RWPE1 (cell line): ENCODE measurements at places on chromosomes 5 and 9.

DNA sequence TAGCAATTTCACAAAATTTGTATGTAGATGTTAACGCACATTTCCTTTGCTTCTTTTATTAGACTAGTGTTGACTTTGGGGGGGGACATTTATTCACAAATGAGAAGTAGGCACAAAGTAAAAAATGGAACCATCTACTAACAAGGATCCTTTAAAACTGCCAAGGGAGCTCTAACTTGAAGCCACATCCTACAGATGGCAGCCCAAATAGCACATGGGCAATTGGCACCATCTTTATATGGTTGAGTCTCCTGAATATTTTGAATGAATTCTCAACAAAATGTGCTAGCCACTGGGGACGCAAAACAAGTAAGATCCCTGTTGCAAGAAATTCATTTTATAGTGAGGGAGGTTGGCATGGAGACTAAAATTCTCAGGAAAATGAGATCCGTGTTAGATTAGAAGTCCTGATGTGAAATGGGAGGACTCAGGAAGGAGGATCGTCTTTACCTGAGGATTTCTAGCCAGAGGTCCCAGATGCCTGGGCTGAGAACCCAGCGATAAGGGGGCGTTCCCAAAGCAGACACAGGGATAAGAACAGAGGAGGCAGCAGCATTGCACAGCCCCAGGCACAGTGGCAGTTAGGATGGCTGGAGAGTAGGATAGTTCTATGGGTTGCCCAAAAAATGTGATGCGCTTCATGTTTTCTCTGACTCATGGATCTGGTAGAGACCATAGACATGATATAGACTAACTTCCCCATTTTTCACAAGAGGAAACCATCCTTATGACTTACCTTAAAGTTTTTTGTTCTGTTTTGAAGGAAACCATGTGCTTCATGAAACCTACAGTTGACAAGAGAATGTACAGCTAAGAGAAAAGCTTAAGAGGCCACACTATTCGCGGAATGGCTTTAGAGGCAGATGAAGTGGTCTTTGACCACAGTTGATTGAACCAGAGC, 37.4 kb downstream of the C9orf152 start:
- DNase-seq, result no peak

DNA sequence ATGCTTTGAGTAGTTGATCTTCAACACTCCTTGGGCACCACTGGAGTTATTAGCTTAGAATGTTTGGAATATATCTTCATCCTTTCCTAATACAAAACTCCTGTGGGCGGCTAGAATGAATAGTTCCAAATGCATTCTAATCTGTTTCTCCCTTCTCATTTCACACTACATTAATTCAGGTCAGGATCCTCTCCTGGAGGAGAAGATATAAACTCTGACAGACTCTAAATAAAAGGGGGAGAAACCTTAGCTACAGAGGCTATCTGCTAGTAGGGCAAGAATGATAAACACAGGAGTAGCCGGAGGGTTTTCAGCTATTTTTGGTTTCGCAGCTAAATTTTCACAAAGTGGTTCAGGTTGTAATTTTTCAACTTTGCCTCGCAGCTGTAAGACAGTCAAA, 45.2 kb upstream of the FAM240B start:
- DNase-seq, result no peak

- DNase-seq, result no peak
These were observed 581.4 kb upstream of the PTPRD start for GRCh38 chr9:11194246-11194645.

GRCh38 chr9:123065196-123065595, 31.7 kb downstream of the GPR21 start:
- DNase-seq, result no peak

DNA sequence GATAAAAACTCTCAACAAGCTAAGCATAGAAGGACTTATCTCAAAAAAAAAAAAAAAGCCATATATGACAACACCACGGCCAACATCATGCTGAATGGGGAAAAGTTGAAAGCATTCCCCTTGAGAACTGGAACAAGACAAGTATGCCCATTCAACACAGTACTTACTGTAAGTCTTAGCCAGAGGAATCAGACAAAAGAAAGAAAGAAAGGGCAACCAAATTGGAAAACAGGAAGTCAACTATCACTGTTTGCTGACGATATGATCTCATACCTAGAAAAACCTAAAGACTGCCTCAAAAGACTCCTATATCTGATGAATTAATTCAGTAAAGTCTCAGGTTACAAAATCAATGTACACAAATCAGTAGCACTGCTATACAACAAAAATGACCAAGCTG, 24.6 kb upstream of the PTGER4 start:
- DNase-seq, result no peak

GRCh38 chr5:80592105-80592504, 22.0 kb upstream of the ANKRD34B start:
- no peak for DNase-seq

DNA sequence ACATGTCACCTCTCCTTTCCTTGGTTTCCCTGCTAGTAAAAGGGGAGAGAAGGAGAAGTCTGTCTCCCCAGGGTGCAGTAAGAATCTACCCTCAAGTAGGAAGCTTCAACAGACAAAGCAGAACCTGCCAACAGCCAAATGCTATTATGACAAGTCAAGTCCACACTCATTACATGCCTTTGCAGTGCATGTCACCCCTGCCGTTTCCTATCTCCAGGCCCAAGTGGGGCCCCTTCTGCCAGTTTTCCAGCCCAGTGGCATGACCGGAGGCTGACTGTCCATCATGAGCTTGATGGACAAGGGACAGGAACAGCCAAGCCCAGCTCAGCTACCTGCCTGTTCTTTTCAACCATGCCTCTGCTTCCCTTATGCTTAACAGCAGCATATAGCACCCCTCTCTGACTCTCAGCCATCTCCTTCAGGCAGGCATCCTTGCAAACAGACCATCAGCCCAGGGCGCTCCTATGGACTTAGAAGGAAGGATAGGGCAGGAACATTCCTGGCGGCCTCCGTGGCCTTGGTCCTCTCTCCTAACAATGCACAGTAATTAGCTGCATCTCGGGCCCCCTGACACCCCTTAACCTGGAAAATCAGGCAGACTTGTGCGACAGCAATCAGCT, 107.2 kb upstream of the RAD23B start:
- no peak for DNase-seq

DNA sequence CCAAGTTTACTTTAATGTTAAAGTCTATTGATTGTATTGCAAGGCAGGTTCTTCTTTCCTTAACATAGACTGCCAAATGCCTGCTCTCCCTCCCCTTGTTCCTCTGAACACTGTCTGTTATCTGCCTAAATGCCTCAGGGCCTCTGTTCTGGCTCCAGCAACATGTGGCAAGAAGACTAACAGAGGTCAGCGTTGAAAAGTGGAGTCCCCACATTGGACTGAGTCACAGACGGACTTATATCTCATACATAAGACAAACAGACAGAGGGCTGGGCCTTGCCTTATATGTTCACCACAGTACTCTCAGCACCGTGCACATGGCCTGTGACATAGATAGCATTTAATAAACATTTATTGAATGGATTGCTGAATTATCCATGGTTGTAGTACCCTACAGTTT, 91.4 kb downstream of the TSSK1B start:
- DNase-seq, result no peak

DNA sequence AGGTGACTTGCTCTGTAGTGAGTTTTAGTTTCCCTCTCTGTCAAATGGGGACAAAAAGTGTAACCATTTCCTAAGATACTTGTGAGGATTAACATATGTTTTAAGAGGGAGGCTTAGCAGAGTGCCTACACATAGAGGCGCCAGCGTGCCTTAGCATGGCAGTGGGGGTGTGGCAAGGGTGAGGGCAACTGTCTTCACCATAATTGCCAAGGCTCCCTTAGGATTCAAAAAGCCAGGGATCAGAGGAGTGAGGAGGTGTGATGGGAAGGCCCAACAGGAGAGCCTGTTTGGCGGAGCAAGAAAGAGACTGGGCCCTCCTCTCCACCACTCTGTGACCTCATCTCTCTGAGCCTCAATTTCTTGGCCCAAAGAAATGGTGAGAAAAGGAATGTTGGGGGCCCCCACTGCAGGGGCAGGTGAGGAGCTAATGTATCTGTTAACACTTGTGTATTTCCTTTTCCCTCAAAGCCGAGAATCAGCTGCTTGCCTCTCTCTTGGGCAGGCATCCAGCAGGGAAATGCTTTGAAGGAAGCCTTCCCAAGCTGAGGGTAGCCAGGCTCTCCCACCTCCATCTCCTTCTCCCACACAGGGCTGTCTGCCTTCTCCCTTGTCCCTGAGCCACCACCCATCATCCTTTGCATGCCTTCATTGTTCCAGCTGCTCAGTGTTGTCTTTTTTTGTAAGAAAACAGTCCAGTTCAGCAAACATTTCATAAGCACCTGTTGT, 76.0 kb downstream of the DAB2IP start:
- DNase-seq, result no peak

GRCh38 chr5:115433918-115434317, 110.7 kb downstream of the FEM1C start:
- no peak for DNase-seq
